ENCODE measurements at places on chromosomes 5 and 9.
A peak's percentile ranks its signal among the peaks of the same experiment; 100 is the strongest.

- peak; percentile 49 for DNase-seq
Observed at GRCh38 chr5:139459451-139459934, 3.0 kb downstream of the ECSCR start.

- DNase-seq, result no peak
Observed at GRCh38 chr5:119341452-119342349, 14.1 kb upstream of the TNFAIP8 start.

DNA sequence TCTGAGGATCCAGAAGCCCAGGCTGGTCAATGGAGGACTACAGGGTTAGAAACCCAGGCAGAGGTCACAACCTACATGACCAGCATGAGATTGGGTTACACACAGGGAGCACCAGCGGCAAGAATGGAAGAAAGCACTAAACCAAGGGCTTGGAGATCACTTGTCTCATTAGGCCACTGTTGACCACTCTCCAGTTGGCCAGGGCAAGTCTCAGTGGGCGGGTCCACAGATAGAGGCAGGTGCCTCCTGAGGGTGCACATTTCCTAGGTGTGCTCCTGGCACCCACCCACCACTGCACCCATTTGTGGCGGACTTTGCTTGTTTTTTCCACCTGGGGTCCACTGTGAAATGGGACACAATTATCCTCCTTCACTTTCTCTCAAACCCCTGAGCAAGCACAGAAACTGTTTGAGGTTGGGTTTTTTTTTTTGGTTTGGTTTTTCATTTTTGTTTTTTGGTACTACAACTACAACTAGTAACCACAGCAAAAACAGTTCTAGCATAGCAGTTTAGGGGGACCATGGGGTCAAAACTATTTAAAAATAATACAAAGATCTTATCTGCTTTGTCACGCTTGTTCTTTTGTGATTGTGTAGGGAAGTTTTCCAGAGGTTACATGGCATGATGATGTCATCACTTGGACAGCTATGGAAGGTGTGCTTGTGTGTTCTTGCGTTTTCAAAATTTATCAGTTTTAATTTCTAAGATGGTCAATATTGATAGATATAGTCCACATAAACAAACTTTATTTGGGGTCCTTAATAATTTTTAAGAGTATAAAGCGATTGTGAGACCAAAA lies 6.1 kb downstream of the NPR2 start:
- DNase-seq, result no peak

GRCh38 chr9:83012922-83013838 lies 49.8 kb downstream of the RASEF start:
- DNase-seq, result no peak

- no peak for DNase-seq
Observed at GRCh38 chr9:111064160-111064837, 26.0 kb upstream of the LPAR1 start.

DNA sequence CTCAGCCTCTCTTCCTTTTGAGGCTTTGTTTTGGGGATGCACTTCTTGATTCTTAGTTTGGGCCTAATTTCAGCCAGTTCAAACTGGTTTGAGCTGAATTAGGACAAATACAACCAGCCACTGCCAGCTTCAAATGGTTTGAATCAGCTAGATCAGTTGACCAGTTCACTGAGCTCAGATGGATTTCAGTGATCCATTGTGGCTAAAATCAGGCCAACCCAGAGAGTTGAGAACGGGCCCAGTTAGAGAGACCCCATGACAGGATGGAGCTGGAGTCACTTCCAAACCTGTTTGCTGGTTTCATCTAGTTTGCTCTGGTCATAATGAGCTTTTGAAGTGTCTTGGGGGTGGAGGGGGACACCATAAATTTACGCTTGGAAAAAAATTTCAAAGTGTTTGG lies 48.0 kb upstream of the NEK6 start:
- no peak for DNase-seq

DNA sequence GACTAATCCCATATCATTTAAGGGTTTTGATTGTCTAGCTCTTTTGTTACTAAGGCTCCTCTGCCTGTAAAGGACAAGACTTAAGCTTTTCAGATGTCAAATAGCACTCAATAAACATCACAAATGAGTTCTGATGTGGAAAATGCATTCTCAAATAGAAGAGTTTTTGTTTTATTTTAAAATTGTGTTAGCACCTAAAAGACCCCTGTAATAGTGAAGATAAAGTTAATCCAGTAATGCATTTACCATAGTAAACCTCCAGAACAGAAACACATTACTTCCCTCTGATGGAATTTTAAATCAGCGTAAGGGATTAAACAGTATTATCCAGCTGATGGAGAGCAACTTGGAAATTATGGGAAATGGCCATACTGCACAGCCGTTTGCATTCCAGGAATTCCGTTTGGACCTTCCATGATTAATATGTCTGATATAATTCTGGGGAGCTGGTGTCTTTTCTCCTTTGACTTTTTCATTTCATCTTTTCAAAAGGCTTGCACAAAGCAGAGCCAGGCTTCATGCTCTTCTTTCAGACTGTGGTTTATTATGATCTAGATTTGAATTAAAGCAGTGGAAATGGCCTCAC lies 105.6 kb downstream of the PPP2R2B start:
- no peak for DNase-seq

GRCh38 chr5:103561685-103562452 lies 720 bp downstream of the NUDT12 start:
- DNase-seq, result peak; percentile 10

DNA sequence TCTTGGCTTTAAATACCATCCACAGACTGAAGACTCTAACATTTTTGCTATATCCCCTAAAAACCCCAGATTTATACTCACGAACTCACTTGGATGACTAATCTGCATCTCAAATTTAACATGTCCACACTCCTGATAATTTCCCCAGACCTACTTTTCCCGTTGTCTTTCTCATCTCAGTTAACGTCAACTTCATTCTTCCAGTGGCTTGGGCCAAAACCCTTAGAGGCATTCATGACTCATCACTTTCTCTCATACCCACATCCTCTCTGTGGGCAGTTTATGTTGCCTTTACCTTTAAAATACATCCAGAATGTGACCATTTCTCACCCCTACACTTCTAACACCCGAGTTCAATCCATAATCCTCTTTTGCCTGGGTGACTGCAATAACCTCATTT lies 96.7 kb downstream of the EDIL3 start:
- DNase-seq, result no peak

- DNase-seq, result no peak
Observed at GRCh38 chr5:143434261-143435209, 31.0 kb upstream of the NR3C1 start.

- DNase-seq, result no peak
Observed at GRCh38 chr5:152374711-152375275, 30.3 kb downstream of the NMUR2 start.

DNA sequence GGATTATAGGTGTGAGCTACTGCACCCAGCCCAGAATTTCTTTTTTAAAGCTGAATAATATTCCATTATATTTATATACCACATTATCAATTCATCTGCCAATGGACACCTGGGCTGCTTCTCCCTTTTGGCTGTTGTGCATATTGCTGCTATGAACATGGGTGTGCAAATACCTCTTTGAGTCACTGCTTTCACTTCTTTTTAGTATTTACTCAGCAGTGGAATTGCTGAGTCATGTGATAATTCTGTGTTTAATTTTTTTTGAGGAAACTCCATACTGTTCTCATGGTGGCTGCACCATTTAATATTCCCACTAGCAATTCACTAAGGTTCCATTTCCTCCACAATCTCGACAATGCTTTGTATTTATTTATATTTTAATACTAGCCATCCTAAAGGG lies 36.1 kb upstream of the KIF4B start:
- no peak for DNase-seq

DNA sequence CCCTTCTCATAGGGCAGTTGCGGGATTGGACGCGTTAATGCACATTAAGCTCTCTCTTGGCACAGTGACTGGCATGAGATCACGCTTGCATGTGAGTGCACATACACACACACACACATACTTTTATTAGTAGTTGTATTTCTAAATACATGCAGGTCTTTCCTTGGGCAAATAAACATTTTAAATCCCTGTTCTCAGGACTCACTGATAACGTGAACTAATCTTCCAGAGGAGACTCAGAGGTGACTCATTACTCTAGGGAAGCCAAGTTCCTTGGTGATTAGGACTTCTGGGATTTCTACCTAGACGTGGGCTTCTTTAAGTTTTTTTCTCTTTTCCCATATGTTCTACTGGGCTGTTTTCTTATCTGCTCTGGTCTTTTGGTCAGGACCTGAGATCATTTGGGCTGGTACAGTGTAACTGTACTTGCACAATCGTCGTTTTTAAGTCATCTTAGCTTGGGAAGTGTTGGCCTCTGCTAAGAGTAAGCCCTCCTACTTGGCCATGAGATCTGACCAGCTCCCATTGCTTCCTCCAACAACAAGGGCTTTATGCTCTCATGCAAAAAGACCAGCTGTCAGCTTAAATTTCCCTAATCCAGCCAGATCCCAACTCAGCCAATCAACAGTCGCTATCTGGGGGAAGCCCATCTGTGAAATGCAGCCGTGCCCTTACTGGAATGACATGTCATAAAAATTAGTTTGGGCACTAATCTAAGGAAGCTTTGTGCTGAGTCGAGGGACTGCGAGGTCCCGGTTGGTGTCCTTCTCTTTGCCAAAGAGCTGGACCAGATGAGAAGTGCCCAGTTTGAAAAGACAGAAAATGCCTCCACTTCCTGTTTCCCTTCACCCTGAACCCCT lies 176.4 kb upstream of the ANKRD55 start:
- DNase-seq, result no peak

GRCh38 chr5:111392181-111392580 lies 120.2 kb downstream of the STARD4 start:
- DNase-seq, result no peak

DNA sequence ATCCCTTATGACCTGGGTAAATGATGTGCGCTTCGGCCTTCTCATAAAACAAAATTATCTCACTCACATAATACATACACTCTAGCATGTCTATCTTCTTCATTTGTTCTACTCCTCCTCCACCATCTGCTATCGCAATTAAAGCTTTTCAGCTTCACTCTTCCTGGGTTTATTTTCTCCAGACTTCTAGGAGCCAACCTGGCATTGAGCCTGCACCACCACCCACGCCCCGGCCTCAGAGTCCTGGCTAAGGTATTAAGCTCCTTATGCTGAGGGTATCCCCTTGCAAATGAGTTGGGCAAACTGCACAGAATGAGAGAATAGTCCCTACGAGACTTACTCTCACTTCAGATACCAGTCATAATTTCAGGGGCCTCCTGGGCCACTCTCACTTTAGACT lies 236.1 kb upstream of the CDH12 start:
- no peak for DNase-seq

- DNase-seq, result no peak
Observed at GRCh38 chr5:137280656-137281055, 218.5 kb downstream of the SPOCK1 start.

DNA sequence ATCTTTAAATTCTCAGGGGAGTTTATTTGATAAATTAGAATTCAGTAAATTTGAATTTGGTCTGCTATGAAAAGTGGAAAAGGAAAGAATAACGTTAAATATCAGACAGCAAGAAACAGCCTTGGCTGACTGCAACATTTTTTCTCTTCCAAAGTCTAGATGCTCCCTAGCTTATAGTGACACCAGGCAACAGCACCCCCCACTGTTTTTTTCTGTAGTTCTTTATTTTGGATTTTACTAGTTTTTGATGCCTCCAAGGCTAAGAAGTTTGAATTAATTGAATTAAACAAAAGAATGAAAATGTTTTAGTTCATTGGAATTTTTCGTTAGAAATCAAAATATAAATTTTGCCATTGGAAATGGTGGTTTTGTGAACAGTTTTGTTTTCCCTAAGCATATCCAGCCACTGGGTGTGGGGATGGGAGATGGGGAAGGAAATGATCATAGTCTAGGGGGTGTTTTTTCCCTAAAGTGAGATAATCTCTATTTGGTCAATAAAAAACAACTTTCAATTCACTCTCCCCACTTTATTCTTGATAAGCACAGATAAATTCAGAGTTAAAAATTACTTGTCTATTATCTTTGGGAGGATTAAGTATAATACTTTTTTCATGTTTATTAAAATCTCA lies 199.3 kb upstream of the CD180 start:
- no peak for DNase-seq

GRCh38 chr5:81534441-81534840 lies 140.5 kb upstream of the ACOT12 start:
- no peak for DNase-seq

DNA sequence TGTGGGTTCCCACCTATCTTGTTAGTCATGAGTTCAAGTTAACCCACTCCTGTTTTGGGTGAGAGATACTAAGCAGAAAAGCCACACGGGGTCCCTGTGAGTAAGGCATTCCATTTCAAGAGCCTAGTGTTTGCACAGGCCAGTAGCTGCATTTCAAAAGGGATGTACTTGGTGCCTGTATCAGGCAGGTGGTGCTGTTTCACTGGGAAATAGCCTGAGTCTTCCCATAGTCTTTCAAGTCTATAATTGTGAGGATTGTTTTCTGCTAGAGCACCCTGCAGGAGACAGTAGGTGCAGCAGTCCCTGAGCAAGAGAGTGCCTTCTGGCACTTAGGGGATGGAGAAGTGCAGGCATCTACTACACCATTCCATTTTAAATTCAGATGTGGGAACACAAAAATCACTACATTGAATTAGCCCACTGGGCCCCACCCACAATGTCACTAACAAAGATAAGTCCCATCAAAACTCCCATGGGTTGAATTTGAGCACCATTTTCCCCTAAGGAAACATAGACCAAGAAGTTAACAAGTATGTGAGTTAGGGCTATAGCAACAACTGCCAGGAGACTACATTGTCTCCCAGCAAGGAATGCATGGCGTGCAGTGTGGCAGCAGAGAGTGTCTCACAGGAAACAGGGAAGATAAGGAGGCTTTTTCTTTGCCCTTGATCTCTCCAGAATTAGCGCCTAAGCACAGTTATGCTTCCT lies 263.2 kb downstream of the COX7C start:
- DNase-seq, result no peak

DNA sequence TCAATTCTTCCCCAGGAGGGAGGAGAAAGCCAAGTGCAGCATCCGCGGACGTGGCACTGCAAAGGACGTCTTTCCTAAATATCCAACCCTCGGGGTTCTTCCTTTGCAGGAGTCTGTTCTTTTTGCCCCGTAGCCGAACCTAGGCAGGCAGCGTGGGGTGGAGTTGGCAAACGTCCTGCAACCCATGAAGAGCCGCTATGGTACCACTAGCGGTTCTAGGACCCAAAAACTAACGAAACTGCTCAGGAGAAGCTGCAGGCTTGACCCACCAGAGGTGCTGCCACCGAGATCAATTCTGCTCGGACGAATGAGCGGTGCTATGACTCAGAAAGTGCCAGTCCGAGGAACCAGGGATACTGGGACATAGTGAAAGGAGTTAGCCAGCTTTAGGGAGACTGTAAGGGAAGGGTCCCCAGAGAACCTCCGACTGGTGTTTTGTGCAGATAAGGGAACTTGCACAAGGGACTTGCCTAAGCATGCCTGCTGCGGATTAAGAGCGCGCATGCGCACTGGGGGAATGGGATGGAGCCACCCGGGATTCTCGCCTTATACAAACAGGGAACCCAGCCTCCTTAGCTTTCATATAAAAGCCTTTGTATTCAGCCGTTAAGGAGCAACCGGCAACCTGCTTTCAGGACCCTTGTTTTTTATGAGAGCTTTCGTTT lies 32.7 kb downstream of the ANXA2R start:
- DNase-seq, result peak; percentile 84

- no peak for DNase-seq
Observed at GRCh38 chr5:164057121-164057520, 551.7 kb downstream of the MAT2B start.

- DNase-seq, result no peak
Observed at GRCh38 chr9:115232181-115232774, 114.3 kb upstream of the TNC start.

GRCh38 chr9:112091810-112092209 lies 83.3 kb downstream of the SUSD1 start:
- DNase-seq, result no peak

GRCh38 chr9:110370315-110370714 lies 32.7 kb upstream of the TXNDC8 start:
- no peak for DNase-seq
